RPMI7951 (cell line): ENCODE measurements at places on chromosomes 2 and 18. TPM values are rescaled to one million over a fixed set of nuclear protein-coding genes. Genes with fewer than 3 reads are reported as not detected.

Gene KCTD18
- total RNA-seq: 16.7 and 20.8 TPM in 2 replicates

Gene LTBP1
- 150 and 162 TPM in 2 replicates for total RNA-seq

Gene SP140
- total RNA-seq: 0.12 and 0.59 TPM in 2 replicates

Gene SERPINB4
- total RNA-seq: not detected in 2 replicates

Gene CHRNG
- not detected in 2 replicates for total RNA-seq

Gene TUBB8B
- not detected in 2 replicates for total RNA-seq

Gene GLI2
- 3.2 and 3.9 TPM in 2 replicates for total RNA-seq

Gene FIGN
- total RNA-seq: 5.3 and 5.8 TPM in 2 replicates

Gene SLC5A7
- total RNA-seq: not detected in 2 replicates

Gene ANKRD30BL
- not detected in 2 replicates for total RNA-seq

Gene MREG
- total RNA-seq: 4.6 and 5.7 TPM in 2 replicates

Gene SDC1
- 28.8 and 42.3 TPM in 2 replicates for total RNA-seq

Gene SLC11A1
- under 0.01 and 0.10 TPM in 2 replicates for total RNA-seq

Gene YWHAQ
- 1,114 and 1,267 TPM in 2 replicates for total RNA-seq

Gene ANKRD36B
- 13.6 and 20.2 TPM in 2 replicates for total RNA-seq

Gene ASXL3
- not detected in 2 replicates for total RNA-seq

Gene NCKAP5
- 0.49 and 1.1 TPM in 2 replicates for total RNA-seq

Gene UPP2
- not detected in 2 replicates for total RNA-seq

Gene LRP1B
- not detected in 2 replicates for total RNA-seq

Gene LHCGR
- total RNA-seq: not detected in 2 replicates

Gene PDE1A
- 0.36 TPM in 1 of 2 replicates, not detected in the other for total RNA-seq

Gene KCNG2
- not detected in 2 replicates for total RNA-seq

Gene SPOPL
- 12.8 and 17.5 TPM in 2 replicates for total RNA-seq

Gene CCDC141
- total RNA-seq: 0.88 and 1.8 TPM in 2 replicates

Gene IL1B
- total RNA-seq: 57.5 and 71.6 TPM in 2 replicates

Gene DYNAP
- total RNA-seq: not detected in 2 replicates

Gene NFE2L2
- 64.9 and 85.1 TPM in 2 replicates for total RNA-seq

Gene LONRF2
- 0.68 and 0.84 TPM in 2 replicates for total RNA-seq

Gene REG3G
- total RNA-seq: not detected in 2 replicates

Gene HOXD9
- total RNA-seq: 1.4 TPM in 2 replicates

Gene IL36G
- total RNA-seq: 0.24 and 0.59 TPM in 2 replicates

Gene ANKRD29
- 1.6 and 1.8 TPM in 2 replicates for total RNA-seq

Gene TGFA
- total RNA-seq: 4.2 and 4.3 TPM in 2 replicates

Gene DUSP2
- 0.49 and 0.84 TPM in 2 replicates for total RNA-seq

Gene ABCB11
- total RNA-seq: not detected in 2 replicates

Gene DCC
- not detected in 2 replicates for total RNA-seq

Gene CABYR
- 9.7 and 15.6 TPM in 2 replicates for total RNA-seq

Gene ING5
- 10.7 and 24.9 TPM in 2 replicates for total RNA-seq

Gene TMEM247
- not detected in 2 replicates for total RNA-seq

Gene ITGA6
- total RNA-seq: 61.8 and 62.0 TPM in 2 replicates

Gene IL1RN
- total RNA-seq: 0.48 TPM in 1 of 2 replicates, not detected in the other

Gene ALLC
- not detected in 2 replicates for total RNA-seq

Gene NEB
- total RNA-seq: under 0.01 and 0.10 TPM in 2 replicates
